Dermis microvascular lymphatic vessel endothelial cell (primary cell): ENCODE measurements at places on chromosomes 16 and 17. TPM values are rescaled to one million over a fixed set of nuclear protein-coding genes. Genes with fewer than 3 reads are reported as not detected.

The CA10 gene
- not detected in 2 replicates for total RNA-seq

The CD300LF gene
- not detected in 2 replicates for total RNA-seq

The GPR139 gene
- total RNA-seq = not detected in 2 replicates

The MT3 gene
- total RNA-seq = not detected in 2 replicates

The DOC2A gene
- total RNA-seq = under 0.01 and 0.13 TPM in 2 replicates
